ENCODE measurements at places on chromosomes 12 and 14. TPM values are rescaled to one million over a fixed set of nuclear protein-coding genes. Genes with fewer than 3 reads are reported as not detected.
A peak's percentile ranks its signal among the peaks of the same experiment; 100 is the strongest.

DNA sequence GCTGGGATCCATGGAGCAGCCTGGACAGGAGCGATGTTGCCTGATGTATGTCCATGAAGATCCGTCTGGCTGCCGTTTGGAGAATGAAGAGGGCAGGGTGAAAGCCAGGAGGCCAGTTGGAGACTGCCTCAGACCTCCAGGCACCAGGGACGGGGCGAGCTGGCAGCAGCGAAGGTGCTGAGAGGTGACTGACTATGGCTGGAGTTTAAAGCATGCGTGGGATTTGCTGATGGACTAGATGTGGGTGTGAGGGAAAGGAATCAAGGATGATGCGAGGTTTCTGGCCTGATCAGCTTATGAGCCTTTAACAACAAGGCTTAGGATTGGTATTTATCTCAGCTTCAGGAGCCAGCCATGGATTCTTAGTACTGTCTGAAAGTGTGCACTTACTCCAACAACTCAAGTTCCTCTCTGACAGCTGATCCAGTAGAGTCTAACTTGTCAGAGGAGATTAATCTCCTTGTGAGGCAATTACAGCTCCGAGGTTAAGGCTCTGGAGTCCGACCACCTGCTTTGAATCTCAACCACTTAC lies 49.4 kb downstream of the DYNC1H1 start:
- no peak overlapping the region for H3K27ac ChIP-seq
- no peaks in the 10 kb centered on the region for H3K27me3 ChIP-seq
- DNase-seq, result no peak
- peaks cover 93% of the 10 kb centered on the region for H3K36me3 ChIP-seq
- H3K4me3 ChIP-seq, result no peak overlapping the region

Gene SIRT4
- 5.9 TPM for total RNA-seq

DNA sequence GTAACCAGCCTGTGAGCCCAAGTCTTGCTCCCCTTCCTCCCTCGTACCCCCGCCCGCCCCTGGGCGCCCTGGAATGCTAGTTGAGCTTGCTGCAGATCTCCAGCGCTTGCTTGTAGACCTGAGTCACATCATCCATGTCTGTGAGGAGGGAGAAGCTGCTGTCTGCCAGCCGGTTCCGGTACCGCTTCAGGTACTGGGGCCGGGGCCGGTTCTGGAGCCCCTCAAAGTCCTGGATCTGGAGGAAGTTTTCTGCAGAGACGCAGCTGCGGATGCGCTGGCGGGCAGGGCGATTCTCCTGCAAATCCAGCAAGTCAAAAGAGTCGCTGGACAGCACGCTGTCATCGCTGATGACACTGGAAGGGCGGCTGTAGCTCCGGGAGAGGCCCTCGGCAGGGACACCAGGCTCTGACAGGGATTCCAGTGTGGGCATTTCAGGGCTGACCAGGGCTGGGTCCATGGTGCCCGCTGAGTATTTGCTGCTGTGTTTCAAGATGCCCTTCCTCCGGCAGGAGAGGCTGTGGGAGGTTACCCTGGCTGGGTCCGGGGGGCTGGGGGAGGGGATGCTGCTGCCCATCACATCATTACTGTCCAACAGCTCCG lies 71.9 kb downstream of the NUAK1 start:
- H3K4me1 ChIP-seq, result no peaks in the 10 kb centered on the region
- no peak overlapping the region for H3K4me3 ChIP-seq
- no peaks in the 10 kb centered on the region for H3K36me3 ChIP-seq

DNA sequence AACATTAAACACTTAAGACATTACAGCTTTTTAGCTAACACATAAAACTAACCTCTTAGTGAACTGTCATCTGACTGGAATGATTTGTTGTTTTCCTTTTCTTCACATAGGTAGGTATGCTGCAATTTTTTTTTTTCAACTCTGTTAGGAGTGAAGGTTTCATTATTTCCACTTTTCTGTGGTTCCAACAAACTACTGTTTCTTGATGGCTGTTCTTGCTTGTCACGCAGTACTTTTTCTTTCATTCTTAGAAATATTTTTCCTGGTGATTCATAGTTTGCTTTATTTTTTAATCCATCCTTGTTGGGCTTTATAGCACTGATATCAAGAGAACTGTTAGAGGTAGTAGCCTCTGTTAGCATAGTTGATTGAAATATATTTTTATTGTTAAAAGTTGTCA lies 6.3 kb downstream of the MIS18BP1 start:
- H3K27me3 ChIP-seq, result no peaks in the 10 kb centered on the region
- peaks cover 52% of the 10 kb centered on the region for H3K4me1 ChIP-seq
- H3K4me3 ChIP-seq, result no peak overlapping the region
- H3K36me3 ChIP-seq, result no peaks in the 10 kb centered on the region
- no peak overlapping the region for H3K27ac ChIP-seq
- DNase-seq, result no peak

- no peaks in the 10 kb centered on the region for H3K36me3 ChIP-seq
- DNase-seq, result peak; percentile 68
- H3K4me3 ChIP-seq, result peak overlapping the region; percentile 69
- H3K4me1 ChIP-seq, result peaks cover 24% of the 10 kb centered on the region
- H3K27me3 ChIP-seq, result no peaks in the 10 kb centered on the region
Measured at GRCh38 chr12:76030341-76031080, 1.1 kb downstream of the PHLDA1 start.

Gene TAS2R14
- 2.2 TPM for total RNA-seq
